ENCODE measurements at places on chromosomes 2 and 18.

- no peak for DNase-seq
Measured at GRCh38 chr2:201018636-201019035, 52.8 kb downstream of the HYCC2 start.

DNA sequence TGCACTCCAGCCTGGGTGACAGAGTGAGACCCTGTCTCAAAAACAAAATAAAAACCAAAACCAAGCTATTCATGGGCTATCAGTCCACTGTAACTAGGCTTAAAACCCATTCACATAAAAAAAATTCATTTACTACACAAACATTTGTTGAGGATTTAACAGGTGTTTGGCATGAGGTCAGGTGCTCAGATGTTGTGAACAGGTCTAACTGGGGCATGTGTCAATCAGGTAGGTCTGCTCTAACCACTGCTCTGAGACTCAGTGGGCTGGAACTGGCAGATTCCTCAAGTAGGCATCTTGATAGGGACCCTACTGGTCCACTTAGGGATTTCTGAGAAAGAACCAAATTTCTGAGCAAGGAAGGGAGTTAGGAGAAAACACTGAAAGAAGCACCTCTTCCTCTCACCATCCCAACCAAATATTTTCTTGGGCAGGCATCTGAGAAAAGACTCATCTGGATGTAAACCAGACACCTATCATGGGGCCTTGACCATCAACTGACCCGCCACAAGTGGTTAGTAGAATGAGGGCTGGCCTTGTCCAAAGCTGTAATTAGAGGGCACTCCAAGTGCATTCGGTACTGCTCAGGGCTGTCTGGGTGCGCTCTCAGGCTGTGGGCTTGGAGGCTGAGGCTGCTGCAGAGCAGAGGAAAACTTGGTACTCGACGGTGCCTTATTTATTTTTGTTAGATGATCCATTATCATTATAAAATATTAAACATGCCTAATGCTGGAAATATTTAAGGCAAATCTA is 33.9 kb downstream of the WIPF1 start:
- DNase-seq = no peak

DNA sequence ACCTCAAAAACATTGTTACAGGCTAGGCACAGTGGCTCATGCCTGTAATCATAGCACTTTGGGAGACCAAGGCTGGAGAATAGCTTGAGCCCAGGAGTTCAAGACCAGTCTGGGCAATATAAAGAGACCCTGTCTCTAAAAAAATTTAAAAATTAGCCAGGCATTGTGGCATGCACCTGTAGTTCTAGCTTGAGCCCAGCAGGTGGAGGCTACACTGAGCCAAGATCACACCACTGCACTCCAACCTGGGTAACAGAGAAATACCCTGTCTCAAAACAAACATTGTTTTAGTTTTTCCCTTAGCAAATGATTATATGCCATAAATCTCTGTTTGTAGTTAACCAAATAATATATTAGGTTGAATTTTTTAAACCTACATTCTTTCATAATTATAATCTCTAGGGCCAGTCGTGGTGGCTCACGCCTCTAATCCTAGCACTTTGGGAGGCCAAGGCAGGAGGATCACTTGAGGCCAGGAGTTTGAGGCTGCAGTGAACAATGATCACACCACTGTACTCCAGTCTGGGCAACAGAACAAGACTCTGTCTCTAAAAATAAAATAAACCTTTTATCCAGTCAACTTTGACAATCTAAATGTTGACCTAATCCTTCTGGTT is 13.3 kb upstream of the CYP20A1 start:
- peak; percentile 32 for DNase-seq

GRCh38 chr18:39454866-39455265 is 1889.3 kb upstream of the CELF4 start:
- no peak for DNase-seq

GRCh38 chr2:55151733-55152433 is 80.2 kb downstream of the CLHC1 start:
- DNase-seq = no peak

Data from activated naive CD4-positive, alpha-beta T cell treated with Interleukin-2 at 50 U/mL for 16 hours (primary cell).